ENCODE measurements at places on chromosomes 16 and 17.

DNA sequence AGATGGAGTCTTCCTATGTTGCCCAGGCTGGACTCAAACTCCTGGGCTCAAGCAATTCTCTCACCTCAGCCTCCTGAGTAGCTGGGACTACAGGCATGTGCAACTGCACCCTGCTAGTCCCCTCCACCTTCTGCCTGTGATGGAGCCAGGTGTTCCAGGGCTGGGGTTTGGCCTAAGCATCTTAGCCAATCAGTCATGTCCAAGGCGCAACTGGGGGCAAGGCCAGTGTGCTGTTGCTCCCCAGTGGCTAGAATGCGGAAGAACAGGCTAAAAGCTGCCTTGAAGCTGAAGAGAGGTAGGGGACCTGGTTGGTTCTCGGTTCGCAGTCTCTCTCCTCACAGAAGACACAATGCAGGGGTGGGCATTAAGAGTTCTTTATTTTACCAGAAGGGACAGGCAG lies 18.6 kb downstream of the FLOT2 start:
- DNase-seq: no peak

DNA sequence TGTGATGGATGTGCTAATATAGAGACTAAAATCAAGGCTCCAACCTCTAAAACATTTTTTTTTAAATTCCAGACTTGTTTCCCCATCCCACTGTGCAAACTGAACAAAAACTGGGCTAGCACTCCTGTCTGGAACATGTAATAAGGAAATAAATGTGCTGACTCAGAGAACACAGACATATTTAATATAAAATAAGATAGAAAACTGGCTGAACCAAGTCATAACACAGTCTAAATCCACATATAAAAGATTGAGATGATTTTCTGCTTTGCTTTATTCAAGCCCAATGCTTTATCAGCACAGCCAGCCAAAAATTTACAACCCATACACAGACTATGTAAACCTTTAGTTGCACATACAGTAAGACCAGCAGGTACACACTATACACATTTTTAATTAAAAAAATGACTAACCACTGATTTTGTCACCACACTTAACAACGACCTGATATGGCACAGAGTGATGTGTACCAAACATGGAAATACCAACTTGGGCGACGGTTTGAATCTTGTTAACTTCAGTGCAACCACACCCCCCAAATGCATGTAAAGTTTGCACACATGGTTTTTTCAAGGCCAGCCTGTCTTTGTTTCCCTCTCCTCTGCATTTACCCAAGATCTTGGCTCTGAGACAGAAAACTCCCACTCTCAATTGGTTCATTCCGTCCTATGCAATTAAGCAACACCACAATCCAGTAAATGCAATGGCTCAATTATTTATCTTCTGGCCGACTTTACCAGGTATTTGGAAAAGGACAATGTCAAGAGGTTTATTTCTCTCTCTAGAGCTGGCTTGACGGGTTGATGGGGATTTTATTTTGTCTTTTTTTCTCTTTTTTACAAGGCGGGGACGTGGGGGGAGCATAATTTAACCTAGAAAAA lies 1.2 kb downstream of the STAT3 start:
- no peak for DNase-seq

DNA sequence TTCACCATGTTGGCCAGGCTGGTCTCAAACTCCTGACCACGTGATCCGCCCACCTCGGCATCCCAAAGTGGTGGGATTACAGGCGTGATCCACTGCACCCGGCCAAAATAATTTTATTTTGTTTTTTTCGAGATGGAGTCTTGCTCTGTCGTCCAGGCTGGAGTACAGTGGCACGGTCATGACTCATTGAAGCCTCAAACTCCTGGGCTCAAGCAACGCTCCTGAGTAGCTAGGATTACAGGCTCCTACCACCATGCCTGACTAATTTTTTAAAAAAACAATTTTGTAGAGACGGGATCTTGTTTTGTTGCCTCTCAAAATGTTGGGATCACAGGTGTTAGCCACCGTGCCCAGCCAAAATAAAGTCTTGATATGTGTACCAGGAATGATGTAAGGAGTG lies 2.4 kb upstream of the TTLL6 start:
- DNase-seq: no peak

DNA sequence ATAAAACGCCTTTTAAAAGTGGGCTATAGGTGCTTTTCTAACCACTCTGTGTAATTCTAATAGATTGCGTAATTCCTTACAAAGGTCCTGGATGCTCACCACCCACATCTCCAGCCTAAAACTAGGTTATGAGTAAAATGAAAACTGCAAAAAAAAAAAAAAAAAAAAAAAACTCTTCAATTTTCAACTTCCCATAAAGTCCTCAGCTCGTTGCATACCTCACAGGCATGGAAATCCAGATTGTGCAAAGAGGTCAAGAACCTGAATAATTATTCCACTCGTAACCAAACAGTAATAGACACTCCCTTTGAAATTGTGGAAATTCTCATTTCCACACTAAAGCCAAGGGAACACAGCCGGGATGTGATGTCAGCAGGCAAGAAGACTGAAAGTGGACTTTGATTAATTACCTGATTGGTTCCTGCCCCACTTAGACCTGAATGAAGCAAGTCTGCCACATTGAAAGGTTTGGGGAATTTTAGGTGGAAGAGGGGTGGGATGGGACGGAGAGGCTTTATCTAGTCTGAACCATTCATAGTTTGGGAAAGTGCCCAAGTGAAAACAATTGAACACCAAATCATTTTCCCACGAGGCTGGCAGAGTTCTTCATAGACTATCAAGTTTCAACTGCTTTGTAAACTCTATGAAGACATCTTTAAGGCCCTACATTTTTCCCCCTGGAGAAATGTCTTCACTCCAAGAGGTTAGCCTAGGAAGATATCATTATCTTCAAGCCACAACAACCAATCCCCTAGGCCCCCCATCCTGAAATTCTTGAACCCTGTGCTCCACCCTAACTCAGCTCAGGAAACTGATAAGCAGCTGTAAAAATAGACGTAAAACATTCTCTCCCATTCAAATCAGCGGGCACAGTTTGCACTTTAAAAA lies 49.1 kb upstream of the TANC2 start:
- DNase-seq: no peak

- DNase-seq: no peak
These were observed 5.9 kb downstream of the RSAD1 start for GRCh38 chr17:50484386-50485155.

DNA sequence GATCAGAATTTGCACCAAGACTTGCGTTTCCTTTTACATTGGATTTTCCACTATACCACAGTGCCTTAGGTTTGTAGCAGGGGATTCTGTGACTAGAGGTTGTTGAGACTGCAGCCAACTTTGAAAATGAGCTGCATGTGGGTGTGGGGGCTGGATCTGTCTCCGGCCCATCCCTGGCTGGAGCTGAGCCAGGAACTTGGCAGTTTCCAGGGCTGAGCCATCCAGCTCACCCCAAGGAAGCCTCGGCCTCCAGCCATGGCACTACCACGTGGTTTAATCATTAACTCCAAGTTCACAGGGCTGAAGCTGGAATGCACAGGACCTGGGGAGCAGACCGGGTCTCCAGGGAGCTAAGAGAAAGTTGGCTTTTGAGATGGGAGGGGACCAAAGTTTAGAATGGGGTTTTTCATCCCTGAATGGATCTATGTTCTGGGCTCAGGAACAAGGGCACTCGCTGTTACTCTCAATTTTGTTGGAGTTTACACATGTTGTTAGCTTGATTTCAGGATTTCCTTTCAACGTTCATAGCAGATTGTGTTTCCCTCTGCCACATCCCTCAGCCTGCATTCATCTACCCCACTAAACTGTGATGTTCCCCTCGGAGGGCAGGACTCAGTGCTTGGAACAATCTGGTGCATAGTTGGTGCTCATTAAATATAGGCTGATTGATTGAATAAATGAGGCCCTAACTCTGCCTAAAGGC lies 42.3 kb upstream of the HNF1B start:
- DNase-seq: no peak

DNA sequence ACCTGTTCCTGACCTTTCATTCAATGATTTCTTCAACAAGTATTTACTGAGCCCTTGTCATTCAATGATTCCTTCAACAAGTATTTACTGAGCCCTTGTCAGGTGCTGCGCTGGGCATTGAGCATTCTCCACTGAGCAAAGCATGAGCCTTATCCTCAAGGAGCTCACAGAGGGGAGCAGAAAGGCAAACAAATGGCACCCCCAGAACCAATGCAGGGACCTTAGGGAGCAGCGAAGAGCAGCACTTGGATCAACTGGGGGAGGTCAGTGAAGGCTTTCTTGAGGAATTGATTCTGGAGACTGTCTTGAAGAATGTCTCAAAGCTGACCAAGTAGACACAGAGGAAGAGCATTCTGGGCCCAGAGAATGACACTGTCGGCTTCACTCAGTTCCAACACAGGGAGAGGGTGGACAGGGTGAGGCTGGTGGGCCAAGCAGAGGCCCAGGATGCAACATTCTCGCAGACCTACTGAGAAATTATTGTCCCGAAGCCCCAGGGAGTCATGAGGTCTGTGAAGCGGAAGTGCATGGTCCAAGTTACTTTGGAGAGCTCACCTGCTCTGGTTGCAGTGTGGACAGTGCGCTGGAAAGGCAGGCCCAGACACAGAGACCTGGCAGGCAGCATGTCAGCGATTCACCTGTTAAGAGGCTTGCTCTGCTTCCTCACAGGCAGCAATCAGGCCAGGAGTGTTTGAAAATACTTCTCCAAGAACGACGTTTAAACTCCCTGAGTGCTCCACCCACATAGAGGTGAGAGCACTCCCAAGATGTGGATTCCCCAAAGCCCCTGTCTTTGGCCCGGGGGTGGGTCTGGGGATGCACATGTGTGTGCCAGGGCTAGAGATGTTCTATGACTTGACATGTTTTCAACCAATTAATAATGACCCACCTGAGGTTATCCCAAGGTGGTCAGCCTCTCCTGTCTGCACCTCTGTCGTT lies 3.2 kb upstream of the MPO start:
- no peak for DNase-seq

DNA sequence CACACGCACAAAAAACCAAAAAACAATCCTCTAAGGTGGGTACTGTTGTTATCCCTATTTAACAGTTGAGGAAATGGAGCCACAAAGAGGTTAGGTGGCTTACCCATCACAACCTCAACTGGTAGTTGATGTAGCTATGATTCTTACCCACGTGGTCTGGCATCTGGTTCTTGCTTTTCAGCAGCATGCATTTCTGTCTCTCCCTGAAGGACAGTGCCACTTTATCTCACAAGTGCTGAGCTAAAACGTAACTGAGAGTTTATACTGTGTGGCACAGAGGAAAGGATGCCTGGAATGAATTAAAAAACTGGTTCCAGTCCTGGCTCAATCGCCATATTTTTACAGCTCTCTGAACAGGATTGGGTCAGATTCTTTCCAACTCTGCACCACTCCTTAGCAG lies 1.9 kb upstream of the CORO6 start:
- DNase-seq: no peak

DNA sequence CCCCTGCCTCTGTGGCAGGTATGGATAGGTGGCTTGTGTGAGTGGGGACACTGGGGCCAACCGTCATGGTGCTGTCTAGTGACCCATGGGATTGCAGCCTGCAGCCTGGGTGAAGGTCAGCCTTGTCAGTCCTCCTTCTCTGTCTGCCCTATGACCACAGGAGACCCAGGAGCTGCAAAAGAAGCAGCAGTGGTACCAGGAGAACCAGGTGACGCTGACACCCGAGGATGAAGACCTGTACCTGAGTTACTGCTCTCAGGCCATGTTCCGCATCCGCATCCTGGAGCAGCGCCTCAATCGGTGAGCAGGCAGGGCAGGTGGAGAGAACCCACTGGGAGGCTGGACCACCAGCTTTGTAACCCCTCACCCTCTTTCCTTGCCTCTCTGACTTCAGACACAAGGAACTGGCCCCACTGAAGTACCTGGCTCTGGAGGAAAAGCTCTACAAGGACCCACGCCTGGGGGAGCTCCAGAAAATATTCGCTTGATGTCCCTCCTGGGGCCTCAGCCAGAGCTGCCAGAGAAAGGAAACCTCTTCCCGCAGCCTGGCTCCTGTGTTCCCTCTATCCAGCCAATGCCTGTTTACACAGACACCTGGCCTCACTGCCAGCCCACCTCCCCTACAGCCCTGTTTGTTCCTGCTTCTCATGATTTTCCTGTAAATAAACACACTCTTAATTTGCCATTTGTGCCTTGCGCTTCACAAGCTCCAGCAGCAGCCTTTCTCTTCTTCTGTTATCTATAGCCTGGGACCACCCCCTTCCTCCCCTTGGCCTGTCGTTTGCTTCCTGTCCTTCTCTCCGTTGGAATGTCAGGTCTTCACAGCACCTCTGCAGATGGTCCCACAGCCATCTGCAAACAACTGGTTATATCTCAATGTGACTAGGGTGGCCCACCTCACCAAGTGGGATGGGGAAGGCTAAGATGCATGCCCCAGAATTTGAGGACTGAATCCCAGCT lies 4.5 kb upstream of the KATNB1 start:
- DNase-seq: no peak

GRCh38 chr17:32265192-32265923 lies at the start of gene RHBDL3:
Gene RHBDL3 (plus strand): TSS chr17:32265832. CDS start chr17:32266190, 358 bp downstream.
- DNase-seq: no peak

- DNase-seq: no peak
These were observed 78.9 kb upstream of the GNG13 start for GRCh38 chr16:879461-879861.

DNA sequence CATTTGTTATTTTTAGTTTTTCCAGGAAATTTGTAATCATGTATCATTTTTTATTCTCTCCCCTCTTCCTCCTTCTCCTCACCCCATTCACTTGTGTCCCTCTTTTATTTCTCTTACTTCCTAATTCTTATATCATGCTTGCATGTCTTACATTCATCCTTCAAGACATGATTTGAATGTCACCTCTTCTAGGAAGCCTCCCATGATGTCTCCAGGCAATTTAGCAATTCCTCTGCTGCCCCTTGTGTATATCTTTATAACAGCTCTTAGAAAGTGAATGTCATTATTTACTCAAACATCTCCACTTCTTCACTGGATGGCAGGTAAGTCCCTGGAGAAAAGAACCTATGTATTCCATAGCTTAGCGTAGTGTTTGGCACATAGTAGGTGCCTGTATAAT lies 7.8 kb downstream of the HNF1B start:
- DNase-seq: no peak

- no peak for DNase-seq
These were observed 176.2 kb downstream of the MAP2K6 start for GRCh38 chr17:69590671-69591070.

GRCh38 chr17:39736319-39737165 lies 1.2 kb upstream of the GRB7 start:
- no peak for DNase-seq

GRCh38 chr17:7969433-7969832 lies 33.0 kb upstream of the GUCY2D start:
- no peak for DNase-seq

- DNase-seq: no peak
These were observed 58.9 kb upstream of the CIBAR2 start for GRCh38 chr16:85171004-85171758.

- no peak for DNase-seq
These were observed 611 bp downstream of the RRAD start for GRCh38 chr16:66924527-66925321.

- no peak for DNase-seq
These were observed 9.2 kb upstream of the TNFRSF13B start for GRCh38 chr17:16980813-16981731.

- DNase-seq: no peak
These were observed 116.5 kb downstream of the CMIP start for GRCh38 chr16:81560979-81561657.

GRCh38 chr17:65053354-65053881 lies 3.1 kb downstream of the GNA13 start:
- DNase-seq: no peak

- no peak for DNase-seq
These were observed 172.9 kb upstream of the ZFHX3 start for GRCh38 chr16:73220836-73221235.

Data from NCI-H1417 treated with DMSO at 0.1 percent for 48 hours (cell line).